T-helper 17 cell (primary cell): ENCODE measurements at places on chromosomes 3 and 15.

- H3K4me3 ChIP-seq, result no peak overlapping the region
- H3K4me1 ChIP-seq, result peaks cover 8% of the 10 kb centered on the region
- H3K36me3 ChIP-seq, result peaks cover under 1% of the 10 kb centered on the region
- peaks cover 31% of the 10 kb centered on the region for H3K27me3 ChIP-seq
- H3K27ac ChIP-seq, result no peak overlapping the region
These were observed 28.9 kb downstream of the FBXW12 start for GRCh38 chr3:48400824-48401433.

GRCh38 chr3:158785972-158786371 lies 15.9 kb upstream of the MFSD1 start:
- H3K36me3 ChIP-seq, result no peaks in the 10 kb centered on the region
- H3K4me1 ChIP-seq, result no peaks in the 10 kb centered on the region
- no peak overlapping the region for H3K4me3 ChIP-seq
- H3K27me3 ChIP-seq, result no peaks in the 10 kb centered on the region
- DNase-seq, result no peak

GRCh38 chr3:84096188-84096587 lies 862.6 kb upstream of the CADM2 start:
- H3K27me3 ChIP-seq, result no peaks in the 10 kb centered on the region
- DNase-seq, result no peak
- H3K4me1 ChIP-seq, result no peaks in the 10 kb centered on the region
- no peaks in the 10 kb centered on the region for H3K36me3 ChIP-seq
- no peak overlapping the region for H3K4me3 ChIP-seq

GRCh38 chr3:14876921-14877333 lies 58.2 kb downstream of the FGD5 start:
- H3K36me3 ChIP-seq, result peaks cover 2% of the 10 kb centered on the region
- H3K27me3 ChIP-seq, result peaks cover 17% of the 10 kb centered on the region
- no peak overlapping the region for H3K4me3 ChIP-seq

DNA sequence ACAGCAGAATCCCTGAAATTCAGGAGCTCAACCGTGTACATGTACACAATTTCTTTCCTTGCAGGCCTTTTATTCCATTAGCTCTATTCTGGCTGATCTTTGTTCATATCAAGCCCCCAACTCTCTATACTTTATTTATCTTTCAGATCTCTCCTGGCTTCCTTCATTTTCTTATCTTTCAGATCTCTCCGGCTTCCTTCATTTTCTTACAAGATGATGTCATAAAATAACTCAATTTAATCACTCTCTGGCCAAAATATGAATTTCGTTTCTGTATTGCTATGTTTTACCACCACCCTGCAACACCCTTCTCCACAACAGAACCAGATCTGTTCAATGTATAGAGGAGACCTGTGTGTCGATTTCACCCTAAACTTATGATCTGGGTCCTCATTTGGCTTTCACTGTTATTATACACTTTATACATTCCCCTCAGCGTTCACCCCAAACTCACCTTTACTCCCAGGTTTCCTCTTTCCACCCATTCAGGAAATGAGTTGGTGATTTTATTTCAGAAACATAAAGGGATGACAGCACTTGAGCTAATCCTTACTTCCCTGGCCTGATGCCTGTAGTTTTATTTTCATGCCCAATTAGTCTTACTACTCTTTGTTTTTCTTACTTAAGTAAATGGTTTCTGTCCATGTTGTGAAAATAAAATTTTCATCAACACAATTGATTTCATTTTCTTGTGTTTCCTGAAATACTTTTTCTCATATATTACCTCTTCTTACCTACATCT lies 195.5 kb downstream of the BCHE start:
- DNase-seq, result no peak

GRCh38 chr15:33963831-33964664 lies 4.2 kb upstream of the CHRM5 start:
- DNase-seq, result no peak
- H3K36me3 ChIP-seq, result no peaks in the 10 kb centered on the region
- H3K4me3 ChIP-seq, result no peak overlapping the region
- peaks cover 9% of the 10 kb centered on the region for H3K4me1 ChIP-seq

GRCh38 chr15:29596266-29596665 lies 226.0 kb downstream of the TJP1 start:
- H3K27me3 ChIP-seq, result no peaks in the 10 kb centered on the region
- H3K4me1 ChIP-seq, result no peaks in the 10 kb centered on the region
- DNase-seq, result no peak
- no peaks in the 10 kb centered on the region for H3K36me3 ChIP-seq
- H3K4me3 ChIP-seq, result no peak overlapping the region

GRCh38 chr3:152511904-152512303 lies 243.2 kb downstream of the MBNL1 start:
- DNase-seq, result no peak
- H3K4me3 ChIP-seq, result no peak overlapping the region
- H3K27ac ChIP-seq, result no peak overlapping the region

- no peaks in the 10 kb centered on the region for H3K27me3 ChIP-seq
- H3K36me3 ChIP-seq, result no peaks in the 10 kb centered on the region
- H3K27ac ChIP-seq, result peak overlapping the region; percentile 95
- peaks cover 50% of the 10 kb centered on the region for H3K4me1 ChIP-seq
- H3K4me3 ChIP-seq, result no peak overlapping the region
These were observed 34.1 kb downstream of the AKAP13 start for GRCh38 chr15:85414495-85414894.

- H3K36me3 ChIP-seq, result no peaks in the 10 kb centered on the region
- DNase-seq, result no peak
- H3K4me3 ChIP-seq, result no peak overlapping the region
- H3K27me3 ChIP-seq, result no peaks in the 10 kb centered on the region
These were observed 94.4 kb downstream of the DNAJB8 start for GRCh38 chr3:128372281-128372680.

DNA sequence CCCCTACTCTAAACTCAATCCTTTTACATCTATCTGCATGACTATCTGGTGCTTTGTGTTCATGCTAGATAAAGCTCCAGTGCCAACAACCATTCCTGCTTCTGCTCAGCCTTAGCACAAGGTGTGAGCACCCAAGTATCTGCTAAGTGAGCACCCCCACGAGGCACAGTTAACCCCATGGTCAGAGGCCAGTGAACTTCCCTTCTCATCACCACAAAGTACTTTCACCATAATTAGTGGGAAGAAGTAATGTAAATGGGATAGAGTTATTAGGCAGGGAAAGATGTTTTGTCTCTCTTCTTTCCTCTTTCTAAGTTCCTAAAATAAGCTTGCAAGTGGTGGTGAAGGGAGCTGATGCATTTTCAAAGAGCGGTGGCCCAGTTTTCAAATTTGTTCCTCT lies 96.4 kb downstream of the ANO10 start:
- H3K4me3 ChIP-seq, result no peak overlapping the region
- no peak overlapping the region for H3K27ac ChIP-seq
- peaks cover 2% of the 10 kb centered on the region for H3K36me3 ChIP-seq
- no peaks in the 10 kb centered on the region for H3K4me1 ChIP-seq

GRCh38 chr3:55245351-55245750 lies 241.8 kb downstream of the WNT5A start:
- no peaks in the 10 kb centered on the region for H3K27me3 ChIP-seq
- no peak overlapping the region for H3K4me3 ChIP-seq
- no peaks in the 10 kb centered on the region for H3K4me1 ChIP-seq
- DNase-seq, result no peak

GRCh38 chr3:167166594-167167253 lies 213.4 kb downstream of the ZBBX start:
- no peak overlapping the region for H3K4me3 ChIP-seq
- DNase-seq, result no peak
- no peak overlapping the region for H3K27ac ChIP-seq
- H3K27me3 ChIP-seq, result no peaks in the 10 kb centered on the region
- H3K36me3 ChIP-seq, result no peaks in the 10 kb centered on the region
- no peaks in the 10 kb centered on the region for H3K4me1 ChIP-seq

DNA sequence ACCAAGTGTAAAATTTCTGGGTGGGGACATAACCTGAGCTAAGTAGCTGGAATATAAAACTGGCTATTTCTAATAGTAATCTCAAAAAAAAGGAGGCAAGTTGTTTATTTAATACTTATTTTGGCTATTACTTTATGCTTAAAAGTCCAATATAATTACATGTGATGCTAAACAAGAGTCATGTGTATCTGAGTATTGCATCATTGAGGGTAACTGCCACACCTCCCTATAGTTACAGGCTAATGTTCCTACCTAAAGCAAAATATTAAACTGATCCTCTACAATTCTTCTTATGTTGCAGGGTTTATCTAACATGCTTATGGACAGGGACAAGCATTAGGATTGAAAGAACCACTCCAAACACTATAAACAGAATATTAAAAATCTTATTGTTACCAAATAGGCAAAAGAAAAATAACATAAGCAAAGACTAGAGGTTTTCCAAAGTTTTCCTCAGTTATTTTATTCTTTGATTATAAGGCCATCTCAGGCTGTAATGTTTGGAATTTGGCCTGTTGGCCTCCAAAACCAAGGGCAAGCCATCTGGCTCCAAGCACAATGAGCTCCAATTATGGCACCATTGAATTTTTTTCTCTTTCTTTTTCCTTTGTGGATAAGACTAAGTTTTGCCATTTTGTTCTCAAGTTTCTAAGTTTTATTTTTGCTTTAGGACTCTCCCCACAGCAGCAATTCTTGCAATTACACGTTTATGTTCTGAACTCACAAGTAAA lies 75.8 kb upstream of the ABI3BP start:
- no peak overlapping the region for H3K27ac ChIP-seq
- no peaks in the 10 kb centered on the region for H3K36me3 ChIP-seq
- no peak for DNase-seq

GRCh38 chr3:14227856-14228255 lies 49.2 kb downstream of the LSM3 start:
- no peaks in the 10 kb centered on the region for H3K4me1 ChIP-seq
- H3K36me3 ChIP-seq, result peaks cover 7% of the 10 kb centered on the region
- no peak overlapping the region for H3K4me3 ChIP-seq
- H3K27ac ChIP-seq, result no peak overlapping the region
- peaks cover 71% of the 10 kb centered on the region for H3K27me3 ChIP-seq

- no peak overlapping the region for H3K27ac ChIP-seq
- H3K36me3 ChIP-seq, result no peaks in the 10 kb centered on the region
- no peak for DNase-seq
- H3K4me1 ChIP-seq, result no peaks in the 10 kb centered on the region
These were observed 16.4 kb upstream of the SLITRK3 start for GRCh38 chr3:165212580-165212979.

- no peak for DNase-seq
- H3K4me1 ChIP-seq, result peaks cover 7% of the 10 kb centered on the region
- no peak overlapping the region for H3K27ac ChIP-seq
- peaks cover 40% of the 10 kb centered on the region for H3K27me3 ChIP-seq
These were observed 20.8 kb downstream of the FAM174B start for GRCh38 chr15:92634671-92635201.

- H3K27ac ChIP-seq, result no peak overlapping the region
- no peak overlapping the region for H3K4me3 ChIP-seq
- H3K27me3 ChIP-seq, result no peaks in the 10 kb centered on the region
- no peak for DNase-seq
- no peaks in the 10 kb centered on the region for H3K36me3 ChIP-seq
These were observed 1010.3 kb downstream of the NAALADL2 start for GRCh38 chr3:175869404-175869803.

DNA sequence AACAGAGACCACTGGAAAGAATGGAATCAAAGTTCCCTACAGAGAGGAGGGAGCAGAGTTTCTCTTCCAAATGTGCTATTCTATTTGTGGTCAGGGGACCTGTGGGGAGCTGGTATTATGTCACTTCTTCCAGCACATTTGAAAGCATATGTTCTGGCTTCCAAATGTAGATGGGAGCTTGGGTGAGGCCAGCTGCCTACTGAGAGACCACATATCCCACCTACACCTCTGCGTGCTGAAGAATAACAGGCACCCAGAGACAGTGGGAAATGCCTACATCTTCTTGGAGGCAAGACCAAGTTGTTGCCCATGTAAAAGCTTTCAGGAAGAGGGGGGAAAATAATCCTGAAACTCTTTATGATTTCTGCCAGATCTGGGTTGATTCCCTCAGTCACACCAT lies 286.8 kb upstream of the UMPS start:
- no peak overlapping the region for H3K27ac ChIP-seq
- peaks cover 2% of the 10 kb centered on the region for H3K4me1 ChIP-seq
- no peak for DNase-seq
- peaks cover 20% of the 10 kb centered on the region for H3K27me3 ChIP-seq

DNA sequence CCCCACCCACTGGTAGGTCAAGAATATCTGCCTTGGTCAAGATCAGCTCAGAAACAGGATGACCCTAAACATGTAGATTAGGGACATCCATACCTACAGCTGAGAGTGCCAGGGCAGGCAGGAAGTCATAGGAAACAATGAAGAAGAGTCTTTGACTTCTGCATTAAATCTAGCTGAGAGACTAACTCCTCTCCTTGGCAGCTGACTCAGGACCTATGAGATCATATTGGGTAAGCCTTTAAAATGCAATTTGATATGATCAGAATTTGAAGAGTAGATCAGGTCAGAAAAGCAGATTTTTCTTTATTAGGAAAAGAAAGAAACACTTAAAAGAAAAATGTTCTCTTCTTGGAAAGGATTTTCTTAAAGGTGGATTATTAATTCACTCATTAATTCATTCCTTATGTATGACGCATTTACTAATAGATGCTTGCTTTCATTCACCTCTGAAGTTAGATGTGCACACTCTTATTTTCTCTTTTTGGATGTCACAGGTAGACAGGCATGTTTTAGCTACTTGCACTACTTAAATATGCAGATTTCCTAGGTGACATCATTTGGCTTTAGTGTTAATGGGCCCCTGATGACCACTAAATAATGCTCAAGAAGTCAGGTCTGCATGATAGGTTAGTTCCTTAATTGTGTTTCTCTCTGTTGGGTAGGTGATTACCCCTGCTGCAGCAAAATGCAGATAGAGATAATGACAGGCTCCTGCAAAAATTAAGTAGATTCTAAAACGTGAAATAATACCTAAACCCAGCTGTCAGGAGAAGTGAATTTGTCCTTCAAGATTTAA lies 35.7 kb upstream of the GSK3B start:
- H3K4me1 ChIP-seq, result no peaks in the 10 kb centered on the region
- no peak overlapping the region for H3K4me3 ChIP-seq
- H3K27ac ChIP-seq, result no peak overlapping the region
- DNase-seq, result no peak
- no peaks in the 10 kb centered on the region for H3K27me3 ChIP-seq
- no peaks in the 10 kb centered on the region for H3K36me3 ChIP-seq

DNA sequence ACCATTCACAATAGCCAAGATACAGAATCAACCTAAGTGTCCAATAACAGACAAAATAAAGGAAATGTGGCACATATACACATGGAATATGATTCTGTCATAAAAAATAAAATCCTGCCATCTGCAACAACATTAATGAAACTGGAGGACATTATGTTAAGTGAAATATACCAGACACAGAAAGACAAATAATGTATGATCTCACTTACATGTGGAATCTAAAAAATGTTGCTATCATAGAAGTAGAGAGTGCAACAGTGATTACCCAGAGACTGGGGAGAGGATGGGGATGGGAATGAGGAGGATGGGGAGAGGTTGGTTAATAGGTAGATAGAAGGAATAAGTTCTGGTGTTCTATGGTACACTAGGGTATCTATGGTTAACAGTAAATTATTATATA lies 28.7 kb downstream of the MRPL3 start:
- no peak for DNase-seq
- peaks cover 21% of the 10 kb centered on the region for H3K36me3 ChIP-seq
- H3K4me3 ChIP-seq, result no peak overlapping the region
- H3K4me1 ChIP-seq, result peaks cover 40% of the 10 kb centered on the region
- H3K27me3 ChIP-seq, result no peaks in the 10 kb centered on the region
- peak overlapping the region; percentile 0 for H3K27ac ChIP-seq

- no peak for DNase-seq
- no peaks in the 10 kb centered on the region for H3K36me3 ChIP-seq
- H3K27ac ChIP-seq, result no peak overlapping the region
- no peaks in the 10 kb centered on the region for H3K27me3 ChIP-seq
These were observed 259.8 kb downstream of the MAGI1 start for GRCh38 chr3:65778968-65779367.
